ENCODE measurements at places on chromosomes 2 and 18. TPM values are rescaled to one million over a fixed set of nuclear protein-coding genes. Genes with fewer than 3 reads are reported as not detected.

MAP4K3 gene
- total RNA-seq, result 7.0 TPM

TTC21B gene
- total RNA-seq, result 19.2 TPM

GPR75 gene
- 2.1 TPM for total RNA-seq

DNA sequence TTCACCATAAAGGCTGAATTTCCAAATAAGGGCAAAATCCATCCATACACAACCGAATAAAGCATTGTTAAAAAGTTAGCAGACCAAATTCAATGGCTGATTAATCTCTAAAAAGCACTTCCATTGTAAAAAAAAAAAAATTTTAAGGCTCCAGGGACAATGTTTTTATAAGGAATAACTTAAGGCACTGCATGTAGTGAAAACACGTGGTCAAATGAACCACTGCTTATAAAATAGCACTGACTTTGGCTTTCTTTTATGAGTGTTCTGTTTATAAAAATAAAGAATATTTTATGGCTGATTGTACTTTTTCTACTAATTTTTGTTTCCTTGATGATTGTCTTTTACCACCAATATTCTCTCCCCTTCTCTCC is 409.3 kb upstream of the KCNH7 start:
- H3K27me3 ChIP-seq, result no peaks in the 10 kb centered on the region
- no peaks in the 10 kb centered on the region for H3K4me1 ChIP-seq
- H3K4me3 ChIP-seq, result no peak overlapping the region
- no peaks in the 10 kb centered on the region for H3K36me3 ChIP-seq
- no peak overlapping the region for H3K27ac ChIP-seq

GRCh38 chr2:48207851-48208250 is 301.6 kb upstream of the FBXO11 start:
- H3K4me3 ChIP-seq, result no peak overlapping the region
- no peaks in the 10 kb centered on the region for H3K36me3 ChIP-seq
- H3K4me1 ChIP-seq, result no peaks in the 10 kb centered on the region
- DNase-seq, result no peak
- H3K27me3 ChIP-seq, result no peaks in the 10 kb centered on the region

- DNase-seq, result no peak
- no peak overlapping the region for H3K27ac ChIP-seq
- H3K4me3 ChIP-seq, result no peak overlapping the region
- no peaks in the 10 kb centered on the region for H3K36me3 ChIP-seq
Observed at GRCh38 chr2:241187101-241187917, 1.2 kb upstream of the ANO7 start.
